SJCRH30 (cell line): ENCODE measurements at places on chromosomes 1 and 21. TPM values are rescaled to one million over a fixed set of nuclear protein-coding genes. Genes with fewer than 3 reads are reported as not detected.
A peak's percentile ranks its signal among the peaks of the same experiment; 100 is the strongest.

Gene CYB5RL
- total RNA-seq = 6.4 and 7.0 TPM in 2 replicates

DNA sequence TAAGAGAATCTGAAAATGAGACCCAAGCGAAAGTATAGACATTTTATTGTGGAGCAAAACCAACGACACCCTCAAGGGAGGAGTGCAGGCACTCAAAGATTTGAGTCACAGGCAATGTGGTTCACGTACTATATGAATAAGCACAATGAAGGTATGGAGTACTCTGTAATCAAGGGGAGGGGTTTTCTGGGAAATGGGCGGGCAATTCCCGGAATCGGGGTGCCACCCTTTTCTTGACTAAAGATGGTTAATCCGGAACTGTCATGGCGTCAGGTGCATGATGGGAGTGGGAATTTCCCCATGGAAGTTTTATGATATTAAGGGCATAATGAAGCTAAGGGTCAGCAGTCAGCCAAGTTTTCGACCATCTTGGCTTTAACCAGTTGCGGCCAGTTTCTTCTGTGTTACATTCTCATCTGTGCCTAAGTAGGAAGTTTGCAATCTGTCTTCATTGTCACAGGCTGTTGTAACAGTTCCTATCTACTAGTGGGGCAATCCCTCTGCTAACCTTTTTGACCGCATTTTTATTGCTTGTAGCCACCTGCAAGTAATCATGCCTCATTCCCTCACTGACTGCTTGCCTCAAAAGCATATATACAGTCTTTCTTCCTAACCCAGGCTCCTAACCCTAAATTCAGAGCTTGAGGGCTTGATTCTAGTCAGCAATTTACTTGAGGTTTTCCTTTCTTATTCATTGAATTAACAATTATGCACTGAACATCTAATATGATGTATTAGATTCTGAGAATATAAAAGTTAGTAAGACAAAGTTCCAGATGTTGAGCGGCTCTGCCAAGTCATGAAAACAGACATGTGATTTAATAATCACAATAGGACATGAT lies 775 bp upstream of the AIM2 start:
- no peak for DNase-seq

Gene LRRC53
- total RNA-seq = not detected in 2 replicates

Gene AMPD1
- not detected in 2 replicates for total RNA-seq

GRCh38 chr1:205636732-205637131 lies 4.9 kb upstream of the ELK4 start:
- DNase-seq = no peak

DNA sequence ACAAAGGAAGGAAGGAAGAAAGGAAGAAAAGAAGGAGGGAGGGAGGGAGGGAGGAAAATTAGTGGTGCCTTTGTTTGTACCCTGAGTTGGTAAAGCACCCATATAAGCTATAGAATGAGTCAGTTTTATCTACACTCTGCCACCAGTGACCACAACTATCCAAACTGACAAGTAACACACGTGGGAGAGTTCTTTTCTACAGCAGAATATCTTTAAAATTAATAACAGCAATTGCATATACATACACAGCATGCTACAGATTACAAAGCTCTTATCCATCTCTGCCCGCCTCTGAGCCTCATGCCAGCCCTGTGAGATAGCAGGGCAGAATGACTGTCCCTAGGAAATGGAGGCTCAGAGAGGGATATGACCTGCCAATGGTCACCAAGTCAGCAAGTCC lies 20.3 kb downstream of the CDCP2 start:
- no peak for DNase-seq

DNA sequence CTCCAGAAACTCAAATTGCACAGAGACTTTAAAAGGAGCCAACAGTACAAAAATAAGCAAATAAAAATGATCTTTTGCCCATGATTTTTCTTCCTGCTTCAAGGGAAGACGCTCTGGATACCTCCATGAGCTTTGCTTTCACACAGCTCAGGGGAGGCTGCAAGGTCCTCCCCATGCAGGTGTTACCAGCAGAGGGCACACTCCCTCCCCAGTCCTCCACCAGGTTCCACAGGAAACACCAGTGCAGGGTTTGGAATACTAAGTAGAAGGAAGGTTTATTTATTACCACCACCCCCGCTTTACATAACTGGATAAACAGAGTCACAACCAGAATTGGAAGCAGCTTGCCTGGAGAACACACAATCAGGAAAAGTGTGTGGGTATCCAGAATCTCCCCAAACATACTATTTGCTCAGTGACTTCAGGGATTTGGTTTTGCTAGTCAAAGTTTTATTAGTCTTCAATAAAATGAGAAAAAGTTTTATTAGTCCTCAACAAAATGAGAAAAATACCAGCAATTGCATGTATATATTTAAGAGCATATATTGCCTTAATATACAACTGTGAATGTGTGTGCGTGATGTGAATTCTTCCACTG lies 37.3 kb downstream of the HSD3B1 start:
- DNase-seq = peak; percentile 50

Gene LCE1B
- not detected in 2 replicates for total RNA-seq

DNA sequence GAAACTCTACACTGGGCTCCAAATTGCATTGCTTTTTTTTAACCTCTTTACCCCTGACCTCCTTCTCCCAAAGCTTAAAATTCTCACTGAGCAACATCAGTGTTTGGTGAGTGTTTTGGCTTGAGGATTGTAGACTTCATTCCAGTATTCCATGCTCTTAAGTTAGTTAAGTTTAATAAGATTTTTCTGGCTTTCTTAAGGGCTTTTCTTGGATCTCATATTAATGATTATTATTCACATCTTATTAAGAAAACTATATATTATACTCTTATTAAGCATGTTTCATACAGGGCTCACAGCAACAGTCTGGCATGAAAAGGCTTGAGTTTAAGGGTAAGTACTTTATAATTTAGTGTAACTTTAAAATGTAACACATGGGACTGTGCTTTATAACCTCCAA lies 141.8 kb downstream of the DISP1 start:
- no peak for DNase-seq

DNA sequence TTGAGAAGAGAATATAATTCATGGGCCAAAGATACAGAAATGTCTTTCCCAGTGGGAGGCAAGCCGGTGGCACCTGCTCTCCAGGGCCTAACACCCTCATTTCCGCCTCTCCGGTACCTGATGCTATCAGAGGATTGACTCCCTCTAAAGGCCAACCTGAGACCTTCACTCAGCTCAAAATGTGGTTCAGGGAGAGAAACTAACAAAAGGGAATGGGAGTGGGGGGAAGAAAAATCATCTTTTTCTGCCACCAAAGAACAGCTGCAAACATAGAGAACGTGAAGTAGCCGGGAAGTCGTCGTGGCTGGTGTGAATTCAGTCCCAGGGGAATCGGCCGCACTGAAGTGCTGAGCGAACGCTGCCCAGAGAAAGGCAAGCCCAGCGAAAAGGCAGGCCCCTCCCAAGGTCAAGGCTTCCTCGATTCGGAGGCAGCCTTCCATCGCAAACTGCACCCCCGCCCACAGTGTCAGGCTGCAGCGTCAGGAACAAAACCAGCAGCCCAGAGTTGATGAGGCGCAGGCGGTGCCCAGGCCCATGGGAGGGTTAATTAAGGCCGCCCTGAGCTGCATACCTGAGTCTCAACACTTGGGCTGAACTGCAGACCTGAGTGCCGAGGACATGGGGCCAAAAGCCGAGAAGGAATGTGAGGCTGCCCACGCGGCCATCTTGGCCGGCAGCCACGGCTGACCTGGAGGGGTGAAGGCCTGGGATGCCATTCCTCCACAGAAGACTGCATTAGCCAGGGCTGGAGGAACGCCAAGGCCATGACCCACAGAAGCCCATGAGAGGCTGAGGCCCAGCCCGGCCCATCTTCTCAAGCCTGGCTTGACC lies 160.2 kb downstream of the PSMG1 start:
- DNase-seq = peak; percentile 71

GRCh38 chr1:85576642-85577418 lies 3.7 kb upstream of the CCN1 start:
- DNase-seq = peak; percentile 88

GRCh38 chr1:213287987-213288386 lies 236.9 kb downstream of the RPS6KC1 start:
- DNase-seq = no peak

GRCh38 chr1:72837781-72838180 lies 555.4 kb upstream of the NEGR1 start:
- no peak for DNase-seq

Gene KIAA1614
- total RNA-seq = 59.9 and 63.1 TPM in 2 replicates

GRCh38 chr21:25809013-25809412 lies 74.2 kb downstream of the GABPA start:
- no peak for DNase-seq

DNA sequence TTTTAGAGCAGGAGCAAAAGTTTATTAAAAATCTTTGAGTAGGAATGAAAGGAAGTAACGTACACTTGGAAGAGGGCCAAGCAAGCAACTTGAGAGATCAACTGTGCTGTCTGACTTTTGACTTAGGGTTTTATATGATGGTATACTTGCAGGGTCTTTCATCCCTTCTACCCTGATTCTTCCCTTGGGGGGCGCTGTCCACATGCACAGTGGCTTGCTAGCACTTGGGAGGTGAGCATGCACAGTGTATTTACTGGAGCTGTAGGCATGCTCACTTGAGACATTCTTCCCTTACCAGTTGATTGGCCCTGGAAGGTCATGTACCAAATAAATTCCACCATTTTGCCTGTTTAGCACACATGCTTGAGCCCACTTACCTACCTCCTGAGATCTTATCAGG lies 1001.3 kb upstream of the ADGRL2 start:
- DNase-seq = peak; percentile 29

DNA sequence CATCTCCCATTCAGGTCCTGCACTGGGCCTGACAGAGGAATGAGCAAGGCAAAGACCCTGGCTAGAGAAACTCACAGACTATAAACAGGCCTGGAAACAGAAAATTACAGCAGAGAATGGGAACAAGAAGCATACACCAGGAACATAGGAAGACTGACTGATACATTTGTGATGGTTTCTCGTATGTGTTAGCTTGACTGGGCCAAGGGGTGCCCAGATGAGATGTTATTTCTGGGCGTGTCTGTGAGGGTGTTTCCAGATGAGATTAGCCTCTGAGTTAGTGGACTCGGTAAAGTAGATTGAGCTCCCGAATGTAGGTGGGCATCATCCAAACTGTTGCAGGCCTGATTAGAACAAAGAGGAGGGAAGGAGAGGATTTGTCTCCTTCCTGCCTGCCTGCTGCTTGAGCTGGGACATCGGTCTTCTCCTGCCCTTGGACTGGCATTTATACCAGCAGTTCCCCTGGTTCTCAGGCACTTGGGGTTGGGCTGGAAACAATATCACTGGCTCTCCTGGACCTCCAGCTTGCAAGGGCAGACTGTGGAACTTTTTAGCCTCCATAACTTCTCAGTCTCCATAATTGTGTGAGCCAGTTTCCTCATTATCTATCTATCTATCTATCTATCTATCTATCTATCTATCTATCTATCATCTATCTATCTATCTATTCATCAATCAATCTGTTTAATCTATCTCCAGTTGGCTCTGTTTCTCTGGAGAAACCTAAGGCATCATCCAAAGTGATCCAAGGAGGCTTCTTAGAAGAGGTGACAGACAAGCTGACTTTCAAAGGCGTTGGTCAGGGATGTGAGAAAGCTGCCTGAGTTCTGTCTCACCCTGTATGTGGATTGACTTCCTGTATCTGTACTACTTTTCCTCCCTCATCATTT lies 9.7 kb upstream of the FOXO6 start:
- peak; percentile 8 for DNase-seq

DNA sequence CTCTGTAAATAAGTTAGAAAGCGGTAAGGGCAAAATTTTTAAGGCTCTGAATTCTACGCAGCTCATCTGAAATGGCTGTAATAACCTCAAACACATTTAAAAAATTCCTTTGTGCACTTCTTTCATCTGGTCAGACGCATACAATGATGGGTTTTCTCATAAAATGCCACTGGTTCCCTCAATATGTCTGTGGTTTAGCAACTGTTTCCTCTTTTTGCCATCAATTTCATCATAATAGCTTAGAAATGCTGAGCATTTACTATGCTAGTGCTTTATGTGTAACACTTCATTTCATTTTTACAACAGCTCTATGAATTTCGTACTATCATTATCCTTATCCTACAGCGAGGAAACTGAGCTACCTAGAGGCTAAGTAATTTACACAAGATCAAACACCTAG lies 35.3 kb upstream of the DMRTA2 start:
- DNase-seq = no peak

DNA sequence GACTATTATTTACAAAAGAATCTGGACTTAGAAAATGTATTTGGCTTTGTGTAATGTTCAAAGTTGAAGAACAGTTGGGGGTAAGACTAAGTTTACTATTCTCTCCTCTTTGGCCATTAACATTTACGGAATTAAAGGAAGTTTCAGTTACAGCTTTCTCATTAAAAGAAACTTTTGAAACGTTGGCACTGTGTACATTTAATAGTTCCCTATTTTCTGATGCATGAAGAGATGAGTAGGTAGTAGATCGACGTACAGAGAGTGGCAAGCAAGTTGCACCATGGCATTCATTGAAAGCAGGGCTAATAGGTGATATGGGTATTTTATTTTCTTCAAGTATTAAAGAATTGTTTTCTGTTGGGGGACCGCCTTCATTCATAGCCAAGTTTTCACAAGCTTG lies 3.2 kb downstream of the ASPM start:
- no peak for DNase-seq

DNA sequence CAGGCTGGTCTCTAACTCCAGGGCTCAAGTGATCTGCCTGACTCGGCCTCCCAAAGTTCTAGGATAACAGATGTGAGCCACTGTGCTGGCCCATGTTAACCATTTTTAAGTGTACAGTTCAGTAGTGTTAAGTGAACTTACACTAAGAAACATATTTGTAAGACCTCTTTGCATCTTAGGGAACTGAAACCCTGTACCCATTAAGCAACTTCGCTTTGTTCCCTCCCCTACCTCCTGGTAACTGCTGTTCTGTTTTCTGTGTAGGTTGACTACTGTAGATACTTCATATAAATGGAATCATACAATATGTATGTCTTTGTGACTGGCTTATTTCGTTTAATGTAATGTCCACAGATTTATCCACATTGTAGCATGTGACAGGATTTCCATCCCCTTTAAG lies 11.0 kb downstream of the NUDC start:
- DNase-seq = no peak

DNA sequence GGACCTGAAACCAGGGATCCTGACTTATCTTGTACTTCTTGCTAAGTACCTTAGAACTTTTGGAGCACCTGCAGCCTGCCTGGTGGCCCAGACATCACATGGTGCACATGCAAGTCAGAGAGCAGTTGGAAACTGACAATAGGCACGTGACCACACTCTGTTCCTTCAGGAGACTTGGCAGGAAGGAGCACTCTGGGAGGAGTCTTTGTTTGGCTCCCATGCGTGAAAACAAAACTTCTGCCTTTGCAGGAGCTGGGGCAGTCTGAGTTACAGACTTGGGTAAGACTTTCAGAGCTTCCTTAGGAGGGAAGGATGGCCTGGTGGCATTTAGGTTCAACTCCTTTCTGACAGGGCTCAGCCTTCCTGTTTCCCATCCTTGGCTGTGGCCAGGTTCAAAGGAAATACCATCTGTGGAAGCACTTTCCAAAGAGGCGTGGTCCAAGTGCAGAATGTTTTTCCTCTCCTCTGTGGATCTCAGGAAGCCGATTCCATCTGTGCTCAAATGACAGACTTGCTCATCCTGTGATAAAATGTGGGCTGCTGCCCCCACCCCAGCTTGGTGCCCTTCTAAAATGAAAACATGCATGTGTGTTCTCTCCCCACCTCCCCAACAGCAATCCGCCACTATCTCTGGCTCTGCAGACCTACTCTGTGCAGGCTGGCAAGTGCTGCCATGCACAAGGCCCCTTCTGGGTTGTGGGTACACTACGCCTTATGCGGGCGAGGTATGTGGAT lies 14.1 kb upstream of the ZNF436 start:
- no peak for DNase-seq
